ENCODE measurements at places on chromosomes 16 and 17. TPM values are rescaled to one million over a fixed set of nuclear protein-coding genes. Genes with fewer than 3 reads are reported as not detected.

DNA sequence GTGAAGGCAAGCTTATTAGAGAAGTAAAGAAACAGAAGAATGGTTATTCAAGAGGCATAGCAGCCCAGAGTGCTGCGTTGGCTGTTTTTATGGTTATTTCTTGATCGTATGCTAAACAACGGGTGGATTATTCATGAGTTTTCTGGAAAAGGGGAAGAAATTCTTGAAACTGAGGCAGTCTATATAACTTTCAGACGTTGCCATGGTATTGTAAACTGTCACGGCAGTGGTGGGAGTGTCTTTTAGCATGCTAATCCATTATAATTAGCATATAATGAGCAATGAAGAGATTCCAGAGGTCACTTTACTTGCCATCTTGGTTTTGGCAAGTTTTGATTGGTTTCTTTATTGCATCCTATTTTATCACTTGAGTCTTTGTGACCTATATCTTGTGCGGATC, 17.4 kb upstream of the MILR1 start:
- DNase-seq: no peak

DNA sequence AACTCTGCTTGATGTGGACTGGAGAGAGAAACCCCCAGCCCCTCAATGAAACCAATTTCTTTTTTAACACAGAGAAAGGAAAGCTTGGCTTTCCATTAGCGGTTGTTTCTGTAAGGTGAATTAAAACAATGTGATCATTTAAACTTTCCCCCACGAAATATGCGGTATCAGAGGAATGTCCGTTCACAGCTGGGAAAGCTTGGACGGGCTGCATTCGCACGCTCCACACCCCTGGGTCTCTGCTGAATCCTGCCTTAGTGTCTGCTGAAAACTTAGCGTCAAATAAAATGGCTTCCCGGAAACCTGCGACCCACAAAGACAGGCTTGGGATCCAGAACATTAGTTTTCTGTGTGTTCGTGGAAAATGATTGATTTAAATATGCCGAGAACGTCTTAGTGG, 71.7 kb downstream of the C16orf95 start:
- no peak for DNase-seq

C17orf78 gene
- total RNA-seq: not detected

MYO15A gene
- total RNA-seq: 2.0 TPM

SCPEP1 gene
- 27.7 TPM for total RNA-seq

CLEC10A gene
- total RNA-seq: 15.1 TPM

PRR11 gene
- total RNA-seq: 17.3 TPM

CTRB2 gene
- total RNA-seq: not detected

RHBDL3 gene
- 1.3 TPM for total RNA-seq

Data from mucosa of descending colon (tissue), 3 donors.